ENCODE measurements at places on chromosomes 12 and 14.

DNA sequence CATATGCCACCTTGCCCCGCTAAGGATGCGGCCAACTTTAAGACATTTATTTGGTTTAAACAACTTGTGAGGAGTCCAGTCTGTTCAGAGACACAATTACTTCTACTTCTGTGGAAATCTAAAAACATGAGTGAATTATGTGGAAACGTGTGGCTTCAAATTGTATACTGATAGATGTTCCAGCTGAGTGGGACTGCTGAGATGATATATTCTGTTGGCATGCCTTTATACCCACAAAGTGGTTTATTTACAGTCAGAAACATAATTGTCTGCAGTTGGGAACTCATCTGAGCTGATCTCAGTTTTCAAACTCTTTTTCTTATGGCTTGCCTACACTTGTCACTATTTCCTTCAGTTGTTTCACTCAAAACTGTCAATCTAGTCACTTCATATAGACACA is 67.8 kb downstream of the FLRT2 start:
- DNase-seq = no peak

DNA sequence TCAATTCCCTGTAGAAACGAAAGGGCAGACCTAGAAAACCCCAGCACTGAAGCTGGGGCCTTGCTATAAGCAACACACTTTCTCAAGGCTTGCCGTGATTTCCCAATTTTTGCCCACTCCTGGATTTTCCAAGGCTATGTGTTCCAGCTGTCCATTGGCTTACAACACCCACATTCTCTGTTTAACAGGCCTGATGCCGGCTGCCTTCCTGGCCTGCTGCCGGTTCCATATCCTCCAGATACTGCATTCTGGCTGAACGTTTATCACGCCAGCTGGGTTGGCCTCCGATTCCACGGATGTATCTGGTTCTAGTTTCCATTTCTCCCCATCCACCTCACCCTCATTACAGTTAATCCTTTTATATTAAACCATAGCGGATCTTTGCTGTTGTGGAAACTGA is 2.0 kb upstream of the PCNX1 start:
- DNase-seq = no peak

DNA sequence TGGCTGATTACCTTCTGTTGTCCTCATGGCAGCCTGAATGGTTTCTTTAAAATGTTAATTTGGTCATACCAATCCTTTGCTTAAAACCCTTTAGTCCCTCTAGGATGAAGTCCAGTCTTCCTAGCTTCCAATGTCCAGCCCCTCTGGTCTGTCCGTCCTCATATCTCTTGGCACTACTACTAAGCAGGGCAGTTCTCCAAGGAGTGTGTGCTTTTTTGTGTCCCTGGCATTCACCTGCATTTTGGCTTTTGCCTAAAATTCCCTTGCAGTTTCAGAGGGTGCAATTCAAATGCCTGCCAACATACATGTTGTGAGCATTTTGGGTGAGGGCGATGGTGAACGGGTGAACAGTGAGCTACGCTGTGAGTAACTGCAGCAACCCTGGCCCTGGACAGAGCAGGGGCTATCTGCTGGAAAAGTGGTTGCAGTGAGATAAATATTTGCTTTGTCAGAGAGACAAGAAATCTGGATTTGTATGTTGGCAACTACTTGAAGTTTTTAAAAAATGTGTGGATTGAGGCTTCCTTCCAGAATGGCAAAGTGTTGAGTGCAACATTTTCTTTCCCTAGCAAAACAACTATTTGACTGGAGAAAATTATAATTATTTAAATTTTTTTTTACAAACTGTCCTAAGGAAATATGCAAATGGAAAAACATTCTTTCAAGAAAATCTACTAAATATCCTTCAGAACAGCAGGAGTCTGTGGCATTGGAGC is 14.6 kb downstream of the GALNT8 start:
- no peak for DNase-seq

DNA sequence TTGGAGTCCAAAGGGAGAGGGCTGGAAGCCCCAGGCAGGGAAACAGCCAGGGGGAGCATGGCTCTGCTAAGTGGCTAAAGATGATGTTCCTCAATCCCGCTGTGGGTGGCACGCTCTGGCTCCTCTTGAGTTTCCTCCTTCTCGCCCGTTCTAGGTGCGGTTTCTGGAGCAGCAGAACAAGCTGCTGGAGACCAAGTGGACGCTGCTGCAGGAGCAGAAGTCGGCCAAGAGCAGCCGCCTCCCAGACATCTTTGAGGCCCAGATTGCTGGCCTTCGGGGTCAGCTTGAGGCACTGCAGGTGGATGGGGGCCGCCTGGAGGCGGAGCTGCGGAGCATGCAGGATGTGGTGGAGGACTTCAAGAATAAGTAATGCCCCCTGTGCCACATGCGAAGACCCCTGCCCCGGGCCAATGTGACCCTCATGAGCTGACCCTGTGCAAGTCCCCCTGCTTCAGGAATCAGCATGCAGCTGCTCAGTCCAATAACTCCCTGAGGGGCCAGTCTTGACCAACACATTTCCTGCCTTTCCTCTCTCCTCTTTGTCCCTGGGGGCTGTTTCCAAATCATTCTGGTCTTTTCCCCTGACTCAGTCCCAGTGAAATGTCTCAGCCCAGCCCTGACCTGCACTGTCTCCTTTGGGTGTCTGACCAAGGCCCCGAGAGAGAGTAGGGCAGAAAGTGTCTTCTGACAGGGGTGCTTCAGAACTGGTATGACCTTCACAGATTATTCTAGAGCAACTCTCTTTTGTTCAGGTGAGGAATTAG is 2.1 kb downstream of the KRT7 start:
- no peak for DNase-seq

DNA sequence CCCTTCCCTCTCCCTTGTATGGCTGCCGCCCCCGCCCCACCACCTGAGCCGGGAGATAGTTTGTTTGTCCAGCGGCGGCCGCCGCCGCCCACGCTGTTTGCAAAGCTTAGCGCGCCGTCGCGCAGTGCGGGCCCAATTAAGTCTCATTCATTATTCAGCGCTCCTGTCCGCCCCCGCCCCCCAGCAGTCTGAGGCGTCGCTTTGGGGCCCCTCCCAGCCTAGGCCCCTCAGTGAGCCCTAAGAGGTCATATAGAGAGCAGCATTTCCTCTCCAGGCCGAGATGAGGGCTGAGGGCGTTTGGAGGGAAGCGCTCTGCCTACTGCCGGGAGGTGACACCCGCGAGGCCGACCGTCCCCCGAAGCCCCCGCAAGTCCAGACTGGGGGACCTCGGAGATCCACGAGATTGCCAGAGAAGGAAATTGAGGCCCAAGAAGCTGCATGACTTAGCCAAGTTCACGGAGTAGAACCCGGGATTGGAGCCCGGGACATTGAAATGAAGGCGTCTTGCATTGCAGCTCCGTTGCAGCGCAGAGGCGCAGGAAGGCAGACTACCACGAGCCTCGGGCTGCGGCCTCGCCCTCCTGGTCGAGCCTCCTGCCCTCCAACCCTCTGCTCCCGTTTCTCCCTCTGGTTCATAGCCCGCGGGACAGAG is at the start of gene DNAJC22:
TSS of gene DNAJC22 (plus strand) at position 230 of the 652 bp plus-strand sequence. CDS start 1,985 bp downstream, outside the sequence.
- no peak for DNase-seq

Measured in CMK (cell line).